RWPE2 (cell line): ENCODE measurements at places on chromosomes 4 and X.

GRCh38 chr4:64780664-64781063 lies 371.4 kb upstream of the TECRL start:
- no peak for DNase-seq

DNA sequence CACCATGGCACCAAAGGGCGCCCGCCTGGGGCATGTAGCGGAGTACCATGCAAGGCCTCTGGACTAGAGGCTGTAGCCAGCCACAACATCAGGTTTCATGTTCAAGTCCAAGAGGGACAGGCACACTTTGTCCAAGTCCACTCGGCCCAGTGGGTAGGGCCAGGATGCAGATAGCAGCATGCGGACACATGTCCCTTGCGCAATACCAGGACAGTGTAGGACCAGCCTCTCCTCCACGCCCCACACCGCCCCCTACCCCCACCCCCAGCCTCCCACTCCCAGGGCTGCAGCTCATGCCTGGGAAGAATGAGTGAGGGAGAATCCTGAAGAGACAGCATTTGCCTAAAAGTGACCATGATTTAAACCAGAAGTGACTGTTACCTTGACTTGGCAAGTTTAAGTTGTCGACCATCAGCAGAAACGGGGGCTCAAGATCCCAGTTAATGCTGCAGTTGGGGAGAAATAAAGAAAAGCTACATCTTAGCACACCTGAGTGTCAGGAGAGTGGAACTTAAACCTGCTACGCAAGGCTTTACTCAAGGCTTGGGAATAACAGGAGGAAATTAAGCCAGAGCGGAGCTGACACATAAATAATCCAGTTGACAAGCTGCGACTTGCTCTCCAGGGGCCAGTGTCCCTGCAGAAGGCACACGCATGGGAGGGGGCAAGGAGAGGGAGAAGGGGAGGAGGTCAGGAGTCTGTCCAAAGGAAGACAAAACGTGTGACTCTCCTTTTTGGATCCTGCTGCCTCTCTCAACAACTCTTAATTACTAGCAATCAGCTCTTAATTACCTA lies 221.7 kb downstream of the BCOR start:
- no peak for DNase-seq

DNA sequence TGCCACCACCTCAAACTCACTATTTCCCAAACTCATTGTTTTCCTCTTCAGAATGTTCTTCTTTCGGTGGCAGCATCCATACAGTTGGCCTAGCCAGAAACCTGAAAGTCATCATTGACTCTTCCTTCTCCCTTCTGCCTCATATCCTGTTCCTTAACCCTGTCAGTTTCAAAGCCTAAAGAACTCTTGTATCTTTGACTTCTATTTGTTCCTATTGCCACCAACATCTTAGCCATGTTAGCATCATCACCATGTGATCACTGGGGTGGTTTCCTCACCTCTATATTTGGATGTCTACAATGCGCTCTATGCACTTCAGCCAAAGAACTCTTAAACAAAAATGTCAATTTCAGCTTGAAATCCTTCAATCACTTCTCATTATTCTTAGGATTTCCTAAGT lies 29.0 kb downstream of the DDX60L start:
- no peak for DNase-seq

GRCh38 chrX:123236859-123237258 lies 52.8 kb downstream of the GRIA3 start:
- no peak for DNase-seq

GRCh38 chr4:41384992-41385391 lies 128.3 kb downstream of the UCHL1 start:
- no peak for DNase-seq

DNA sequence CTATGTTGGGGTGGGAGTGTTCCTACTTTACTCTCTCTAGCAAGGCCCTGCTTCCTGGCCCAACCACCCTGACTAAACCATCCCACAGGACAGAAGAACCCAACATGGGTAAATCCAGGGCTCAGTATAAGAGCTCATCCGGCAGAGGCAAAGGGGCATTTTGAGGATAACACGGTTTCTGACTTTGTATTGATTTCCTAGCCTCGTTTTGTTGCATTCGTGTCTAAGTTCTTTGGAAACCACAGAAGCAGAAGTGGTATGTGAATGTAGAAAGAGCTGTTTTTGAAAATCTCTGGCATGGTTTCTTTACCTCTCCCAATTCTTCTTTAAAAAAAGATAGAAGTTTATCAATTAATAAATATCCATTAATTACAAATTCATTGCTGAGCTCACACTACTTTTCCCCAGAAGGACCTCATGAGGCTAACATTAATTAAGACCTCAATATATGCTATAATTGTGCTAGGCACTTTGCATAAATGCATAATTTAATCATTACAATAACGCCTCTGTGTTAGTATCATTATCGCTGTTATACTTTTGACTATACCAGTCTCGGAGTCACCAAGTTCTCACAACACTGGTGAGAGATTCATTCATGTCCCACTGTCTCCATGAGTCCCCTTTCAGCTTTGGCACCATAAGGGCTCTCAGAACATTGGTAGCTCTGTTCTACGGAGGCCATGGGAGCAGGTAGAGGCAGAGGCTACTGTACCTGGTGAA lies 5.8 kb upstream of the CLNK start:
- DNase-seq = no peak

DNA sequence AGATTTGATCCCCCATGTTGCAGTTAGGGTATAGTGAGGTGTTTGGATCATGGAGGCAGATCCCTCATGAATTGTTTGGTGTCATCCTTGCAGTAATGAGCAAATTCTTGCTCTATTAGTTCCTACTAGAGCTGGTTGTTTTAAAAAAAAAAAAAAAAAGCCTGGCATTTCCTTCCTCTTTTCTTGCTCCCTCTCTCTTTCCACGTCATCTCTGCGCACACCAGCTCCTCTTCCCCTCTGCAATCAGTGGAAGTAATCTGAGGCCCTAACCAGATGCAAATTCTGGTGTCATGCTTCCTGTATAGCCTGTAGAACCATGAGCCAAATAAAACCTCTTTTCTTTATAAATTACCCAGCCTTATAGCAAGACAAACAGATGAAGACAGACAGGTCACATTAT lies 24.5 kb downstream of the WDR17 start:
- no peak for DNase-seq

GRCh38 chr4:119873132-119873531 lies 193.5 kb downstream of the MAD2L1 start:
- DNase-seq = no peak

GRCh38 chr4:576245-576821 lies at the start of gene TMEM271:
Gene TMEM271 (minus strand): TSS chr4:576295. CDS start chr4:576062, 233 bp downstream.
- no peak for DNase-seq

DNA sequence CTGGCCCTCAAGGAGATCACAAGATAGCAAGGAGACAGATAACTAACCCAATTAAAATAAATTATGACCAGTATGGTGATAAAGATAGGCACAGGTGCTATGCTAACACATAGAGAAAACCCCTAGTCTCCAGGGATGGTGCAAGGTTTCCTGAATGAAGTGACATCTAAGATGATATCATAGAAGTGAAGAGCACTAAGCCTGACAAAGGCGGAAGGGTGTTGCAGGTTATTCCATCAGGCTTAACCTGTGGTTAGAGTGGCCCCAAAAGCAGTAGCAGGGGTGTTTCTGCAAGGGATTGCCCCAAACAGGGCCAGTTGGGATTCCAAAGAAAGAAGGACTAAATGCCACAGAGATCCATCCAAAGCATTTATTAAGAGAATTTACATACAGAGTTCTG lies 249.2 kb downstream of the IDS start:
- DNase-seq = no peak

DNA sequence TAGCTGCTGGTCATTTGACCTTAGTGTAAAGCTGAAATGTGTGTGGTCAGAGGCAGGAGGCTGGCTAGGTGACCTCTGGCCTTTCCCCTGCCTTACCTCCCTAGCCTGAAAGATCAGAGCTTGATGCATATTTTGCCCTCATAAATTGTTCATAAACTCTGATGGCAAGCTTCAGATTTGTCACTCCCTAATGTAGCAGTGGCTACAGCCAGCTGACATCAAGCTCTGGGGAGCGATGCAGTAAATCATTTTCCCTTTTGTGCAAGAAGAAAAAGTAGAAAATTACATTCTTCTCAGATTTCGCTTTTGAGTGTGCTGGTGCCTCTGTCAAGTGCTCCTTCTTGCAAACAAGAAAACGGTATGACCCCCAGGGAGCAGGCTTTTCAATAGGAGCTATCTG lies 87.7 kb upstream of the MAGEA4 start:
- no peak for DNase-seq

GRCh38 chr4:84914686-84915395 lies 51.6 kb downstream of the WDFY3 start:
- no peak for DNase-seq

GRCh38 chr4:101464596-101464995 lies 117.3 kb upstream of the PPP3CA start:
- no peak for DNase-seq

- no peak for DNase-seq
Observed at GRCh38 chr4:161522031-161522430, 641.8 kb downstream of the FSTL5 start.

DNA sequence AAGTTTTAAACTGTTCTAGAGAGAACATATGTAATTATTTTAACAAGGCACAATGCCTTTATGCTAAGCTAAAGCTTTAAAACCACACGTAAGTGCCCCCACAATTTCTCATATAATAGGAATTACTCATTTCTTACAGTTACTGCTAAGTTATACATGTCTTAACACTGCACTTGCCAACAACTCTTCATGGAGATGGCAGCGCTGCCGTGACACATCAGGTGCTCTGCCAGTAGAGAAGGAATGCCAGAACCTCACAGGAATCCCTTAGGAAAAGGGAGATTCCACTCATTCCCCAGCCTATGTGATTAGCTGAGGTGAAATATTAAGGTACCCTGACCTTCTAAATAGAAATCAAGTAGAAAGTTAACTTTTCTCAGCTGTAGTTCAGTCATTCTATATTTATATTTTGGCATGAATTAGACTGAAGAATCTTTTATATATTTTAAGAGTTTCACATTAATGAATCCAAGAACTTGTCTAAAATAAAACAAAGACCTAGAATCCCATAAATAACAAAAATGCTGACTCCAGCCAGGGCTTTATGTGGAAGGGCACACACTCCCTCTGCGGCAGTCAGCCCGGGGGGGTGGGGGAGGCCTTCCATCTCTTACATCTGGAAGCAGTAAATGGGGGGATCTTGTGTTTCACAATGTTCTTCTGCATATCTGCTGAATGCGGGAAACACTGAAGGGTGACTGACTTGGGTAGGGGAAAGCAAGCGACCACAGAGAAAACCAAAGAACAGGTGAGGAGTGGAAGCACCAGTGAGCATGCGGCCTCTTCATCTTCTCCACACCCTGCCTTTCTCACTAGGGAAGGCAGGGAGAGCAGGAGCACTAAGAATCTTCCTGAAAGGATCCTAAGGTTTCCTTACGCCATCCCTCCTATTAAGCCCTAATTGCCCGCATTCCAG lies 23.7 kb downstream of the ACSL1 start:
- no peak for DNase-seq

DNA sequence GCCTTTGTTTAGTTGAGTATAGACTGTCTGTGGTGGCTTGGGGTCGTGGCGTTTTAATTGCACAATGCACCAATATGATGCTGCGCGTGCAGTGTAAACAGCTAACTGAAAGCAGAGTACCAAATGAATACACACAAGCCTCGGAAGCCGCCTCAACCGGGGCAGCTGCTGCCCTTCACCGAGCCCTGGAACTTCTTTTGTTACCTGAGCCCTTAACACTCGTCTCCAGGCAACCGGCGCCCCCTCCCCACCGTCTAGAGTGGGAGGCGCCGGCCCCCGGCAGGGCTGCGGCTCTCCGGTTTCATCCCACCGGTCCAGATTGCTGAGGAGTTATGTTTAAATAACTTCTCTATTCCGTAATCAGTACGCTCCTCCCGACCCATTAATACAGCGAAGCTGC lies 173.2 kb upstream of the TBL1X start:
- no peak for DNase-seq

DNA sequence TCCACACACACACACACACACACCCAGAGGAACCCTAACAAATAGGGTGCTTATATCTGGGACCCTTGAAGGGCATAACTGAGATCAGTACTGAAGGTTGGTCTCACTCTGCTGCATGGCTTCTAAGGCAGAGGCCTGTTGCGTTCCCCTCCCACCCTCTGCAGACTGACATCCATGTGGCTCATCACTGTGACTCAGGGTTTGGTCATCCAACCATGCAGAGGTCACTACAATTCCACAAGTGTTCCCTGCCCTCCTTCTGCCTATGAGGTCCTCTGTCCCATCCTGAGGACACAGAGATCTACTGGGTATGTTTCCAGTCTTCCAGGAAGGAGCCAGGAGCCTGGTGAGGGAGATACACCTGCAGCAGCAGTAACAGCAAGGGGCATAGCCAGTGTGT lies 55.8 kb downstream of the XAGE2 start:
- DNase-seq = no peak

- no peak for DNase-seq
Observed at GRCh38 chr4:31360786-31361185, 640.6 kb downstream of the PCDH7 start.

DNA sequence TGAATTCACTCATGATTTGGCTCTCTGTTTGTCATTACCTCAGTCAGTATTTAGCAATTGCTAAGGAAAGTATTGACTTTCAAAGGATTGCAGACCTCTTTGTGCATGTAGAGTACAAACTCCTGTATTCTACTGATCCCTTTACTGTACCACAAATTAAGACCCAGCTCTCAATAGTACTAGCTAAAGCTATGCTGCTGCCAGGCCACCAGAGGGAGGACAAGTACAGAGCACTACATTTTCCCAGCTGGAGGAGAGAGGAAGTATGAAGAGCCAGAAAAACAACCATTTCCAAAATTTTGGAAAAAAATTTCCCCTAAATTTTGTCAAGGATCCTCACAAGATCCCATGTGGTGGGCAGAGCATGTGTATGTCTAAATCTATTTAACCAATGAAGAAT lies 175.0 kb upstream of the MTMR8 start:
- no peak for DNase-seq

DNA sequence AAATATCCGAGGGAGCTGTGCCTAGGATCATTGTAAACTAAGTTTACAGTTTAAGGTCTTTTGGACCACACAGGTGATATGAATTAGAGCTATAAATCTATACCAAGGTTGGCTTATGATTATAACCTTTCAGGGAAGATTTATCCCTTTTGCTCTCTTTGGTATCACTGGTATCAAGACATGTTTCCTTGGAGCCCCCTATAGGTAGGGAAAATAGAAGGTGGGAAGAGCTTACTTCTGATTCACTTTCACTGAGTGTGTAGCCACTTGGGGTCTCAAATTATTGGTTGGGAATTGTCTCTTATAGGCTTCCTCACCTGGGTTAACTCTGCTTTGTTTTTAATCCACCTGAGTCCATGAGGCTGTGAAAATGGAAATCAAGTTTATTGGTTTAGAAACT lies 262.1 kb upstream of the NR3C2 start:
- no peak for DNase-seq

- no peak for DNase-seq
Observed at GRCh38 chr4:109321232-109321631, 18.8 kb upstream of the COL25A1 start.

DNA sequence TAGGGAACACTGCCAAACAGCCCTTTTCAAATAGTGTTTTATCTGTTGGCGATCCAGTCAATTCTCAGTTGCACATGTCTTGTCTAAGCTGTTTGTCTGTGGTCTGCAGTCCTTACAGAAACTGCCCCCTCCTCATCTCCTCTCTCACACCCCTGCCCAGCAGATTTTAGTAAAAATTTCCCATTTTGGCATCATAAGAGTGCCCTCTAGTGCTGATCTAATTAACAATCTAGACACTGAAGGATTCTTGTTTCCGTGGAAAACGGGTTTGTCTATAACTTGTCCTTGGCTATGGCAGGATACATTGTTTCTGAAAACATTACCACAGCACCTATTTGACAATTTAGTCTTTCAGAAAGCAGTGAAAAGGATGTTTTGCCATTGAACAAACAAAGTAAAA lies 227.2 kb upstream of the MBNL3 start:
- DNase-seq = no peak

GRCh38 chr4:11730545-11730944 lies 301.9 kb upstream of the HS3ST1 start:
- DNase-seq = no peak
